Activated T-cell treated with anti-CD3 and anti-CD28 coated beads, Interleukin-2, amount 50 U/mL, for 1 hour (primary cell): ENCODE measurements at places on chromosomes 1 and 21.
A peak's percentile ranks its signal among the peaks of the same experiment; 100 is the strongest.

- no peak for DNase-seq
These were observed 6.3 kb upstream of the KYAT3 start for GRCh38 chr1:88998716-88999115.

- no peak for DNase-seq
These were observed 52.1 kb upstream of the ETV3 start for GRCh38 chr1:157189986-157190982.

DNA sequence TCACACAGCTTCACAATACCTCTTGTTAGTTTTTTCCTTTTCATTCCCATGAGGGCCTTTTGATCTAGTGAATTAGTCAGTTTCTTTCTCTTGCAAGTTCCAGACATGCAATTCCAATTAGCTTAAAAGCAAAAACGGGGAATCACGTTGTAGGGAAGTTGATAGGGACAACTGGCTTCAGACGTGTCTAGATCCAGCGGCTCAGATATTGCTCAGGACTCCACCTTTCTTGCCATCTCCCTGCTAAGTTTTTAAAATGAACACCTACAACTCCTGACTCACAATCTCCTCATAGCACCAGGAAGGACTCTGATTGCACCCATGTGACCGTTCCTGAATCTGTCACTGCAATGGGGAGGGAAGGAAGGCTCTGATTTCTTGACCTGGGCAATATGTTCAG, 63.8 kb upstream of the ARHGAP29 start:
- DNase-seq = no peak

- no peak for DNase-seq
These were observed 85.1 kb downstream of the PLPP3 start for GRCh38 chr1:56494306-56494705.

DNA sequence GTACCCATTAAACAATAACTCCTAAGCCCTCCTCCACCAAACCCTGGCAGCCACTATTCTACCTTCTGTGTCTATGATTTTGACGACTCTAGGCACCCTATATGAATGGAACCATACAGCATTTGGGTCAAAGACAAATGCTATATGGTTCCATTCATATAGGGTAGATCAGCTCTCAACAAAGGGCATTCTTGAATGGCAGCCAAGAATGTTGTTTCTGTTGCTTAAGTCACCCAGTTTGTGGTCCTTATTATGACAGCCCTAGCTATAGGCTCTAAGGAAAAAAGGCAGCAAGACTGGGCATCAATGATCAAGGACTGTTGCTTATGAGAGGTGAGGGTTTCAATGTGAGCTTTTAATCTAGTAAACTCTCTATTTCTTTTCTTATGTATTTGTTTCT, 4.7 kb upstream of the SLC5A9 start:
- DNase-seq = no peak

DNA sequence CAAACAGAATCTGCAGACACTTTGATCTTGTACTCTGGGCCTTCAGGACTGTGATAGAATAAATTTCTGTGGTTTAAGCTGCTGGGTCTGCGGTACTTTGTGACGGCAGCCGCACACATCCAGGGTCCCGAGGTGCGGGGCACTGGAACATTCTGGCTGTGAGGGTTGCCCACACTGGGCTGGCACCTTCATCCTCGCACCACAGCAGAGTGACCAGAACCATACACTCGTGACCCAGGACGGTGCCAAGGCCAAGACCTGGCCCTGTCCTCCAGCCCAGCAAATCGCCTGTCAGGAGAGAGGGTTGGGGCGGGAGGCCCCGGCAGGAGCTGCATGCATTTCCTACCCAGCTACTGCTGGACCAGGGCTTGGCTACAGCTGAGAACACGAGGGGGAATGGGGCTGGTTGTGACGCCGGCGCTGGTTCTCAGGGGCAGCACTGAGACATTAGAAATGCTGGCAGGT, 2.6 kb upstream of the FTCD start:
- DNase-seq = no peak

- no peak for DNase-seq
These were observed 438.1 kb downstream of the LMO4 start for GRCh38 chr1:87766737-87767136.

GRCh38 chr1:14728516-14728915, 130.0 kb downstream of the KAZN start:
- no peak for DNase-seq

DNA sequence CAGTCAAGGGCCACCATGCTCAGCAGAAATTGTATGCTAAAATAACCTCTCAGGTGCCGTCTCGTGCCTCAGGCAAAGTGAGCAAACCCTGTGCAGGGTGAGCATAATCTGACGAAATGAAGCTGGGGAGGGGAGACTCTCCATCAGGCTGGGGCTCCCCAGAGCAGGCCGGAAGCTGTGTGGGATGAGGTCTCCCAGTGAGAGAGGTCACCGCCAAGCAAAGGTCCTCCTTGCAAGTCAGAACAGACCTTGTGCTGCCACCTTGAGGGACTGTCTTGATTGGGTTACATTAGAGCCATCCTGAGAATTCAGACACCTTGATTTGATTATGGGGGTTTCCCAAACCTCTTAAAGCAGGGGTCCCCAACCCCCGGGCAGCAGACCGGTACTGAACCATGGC, 64.2 kb downstream of the ZNF684 start:
- no peak for DNase-seq

DNA sequence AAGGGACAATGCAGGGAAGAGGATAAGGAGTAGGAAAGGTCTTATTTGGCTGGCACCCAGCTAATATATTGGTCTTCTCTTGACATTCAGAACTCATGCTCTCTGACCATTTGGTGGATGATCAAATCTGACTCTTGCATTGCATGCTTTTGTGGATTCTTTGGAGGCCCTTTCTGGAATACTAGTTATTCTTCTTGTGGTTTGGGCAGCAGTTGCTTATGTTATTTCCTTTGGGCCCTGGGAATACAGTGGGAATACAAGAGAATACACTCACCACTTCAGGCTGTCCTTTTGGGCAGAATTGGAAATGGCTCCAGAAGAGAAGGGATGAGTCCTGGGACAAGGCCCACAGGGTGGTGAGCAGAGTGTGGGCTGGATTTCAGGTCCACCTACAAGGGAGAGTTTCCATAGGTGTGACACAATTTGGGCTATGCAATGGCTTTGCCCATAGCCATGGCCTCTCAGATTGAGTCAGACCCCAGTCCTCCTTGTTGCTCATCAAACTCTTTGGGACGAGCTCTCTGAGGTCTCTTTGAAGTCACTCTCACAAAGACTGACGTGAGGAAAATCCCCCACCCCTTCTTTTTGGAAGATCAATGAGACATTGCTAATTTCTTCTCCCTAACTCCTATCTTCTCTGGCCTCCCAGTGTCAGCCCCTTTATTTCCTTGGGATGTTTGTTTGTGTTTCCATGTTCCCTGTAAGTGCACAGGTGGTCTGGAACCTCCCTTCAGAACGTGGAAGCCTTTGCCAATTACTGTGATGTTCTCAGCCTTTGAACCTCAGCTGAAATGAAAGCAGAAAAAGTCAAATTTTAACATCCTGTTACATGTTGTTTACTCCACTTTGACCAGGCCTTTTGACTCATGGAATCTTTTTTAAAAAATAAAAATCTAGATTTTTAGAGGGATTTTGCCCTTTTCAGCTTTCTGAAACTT, 19.4 kb downstream of the HSD11B1 start:
- DNase-seq = no peak

- DNase-seq = no peak
These were observed 293.6 kb downstream of the HLX start for GRCh38 chr1:221172841-221173240.

DNA sequence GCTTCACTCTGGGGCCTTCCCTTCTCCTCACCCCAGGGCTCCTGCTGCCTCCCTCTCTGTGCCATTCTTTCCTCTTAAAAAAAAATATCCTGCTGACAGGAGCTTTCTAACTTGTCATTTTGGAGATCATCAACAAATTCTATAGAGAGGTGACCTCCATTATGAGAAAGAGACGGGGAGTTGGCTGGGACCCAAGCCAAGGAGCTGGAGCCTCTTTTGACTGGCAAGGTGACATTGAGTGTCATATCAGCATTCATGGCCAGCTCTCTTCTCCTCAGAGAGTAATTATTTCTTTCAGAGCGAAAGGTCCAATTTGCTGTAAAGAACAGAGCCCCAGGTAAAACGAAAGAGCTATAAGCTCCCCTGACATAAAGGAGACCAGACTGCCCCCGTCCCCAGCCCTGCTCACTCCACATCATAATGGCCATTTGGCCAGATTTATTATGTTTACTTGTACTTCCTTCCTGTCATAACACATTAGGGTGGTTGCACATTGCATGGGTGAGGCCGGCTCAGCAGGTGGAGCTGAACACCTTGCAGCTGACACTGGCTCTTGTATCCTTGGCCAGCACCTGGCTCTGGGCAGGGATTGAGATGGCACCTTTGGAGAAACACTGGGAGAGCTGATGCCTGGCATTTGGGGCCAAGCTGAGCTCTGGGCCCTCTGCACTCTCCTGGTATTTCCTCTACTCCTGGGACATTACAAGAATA, 404.0 kb upstream of the VAMP3 start:
- no peak for DNase-seq

DNA sequence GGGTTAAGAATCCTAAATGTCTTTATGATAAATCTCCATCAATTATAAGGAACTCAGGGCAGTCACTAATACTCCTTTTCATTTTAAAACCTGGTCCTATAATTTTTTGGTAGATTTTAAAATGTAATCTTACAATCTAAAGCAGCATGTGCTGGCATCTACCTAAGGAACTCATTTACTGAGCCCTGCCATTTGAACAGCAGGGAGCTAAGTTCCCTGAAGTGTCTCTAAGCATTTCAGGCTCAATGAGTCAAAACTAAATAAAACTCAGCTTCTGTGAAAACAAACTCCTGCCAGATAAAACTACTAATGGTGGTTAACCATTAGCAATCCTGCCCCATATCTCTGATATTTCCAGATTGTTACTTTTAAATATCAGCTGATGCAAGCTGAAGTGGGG, 1371.8 kb upstream of the PRMT6 start:
- DNase-seq = no peak

- no peak for DNase-seq
These were observed 5.5 kb downstream of the THBS3 start for GRCh38 chr1:155202198-155202597.

- DNase-seq = no peak
These were observed 615.4 kb downstream of the KIF26B start for GRCh38 chr1:245770156-245770555.

DNA sequence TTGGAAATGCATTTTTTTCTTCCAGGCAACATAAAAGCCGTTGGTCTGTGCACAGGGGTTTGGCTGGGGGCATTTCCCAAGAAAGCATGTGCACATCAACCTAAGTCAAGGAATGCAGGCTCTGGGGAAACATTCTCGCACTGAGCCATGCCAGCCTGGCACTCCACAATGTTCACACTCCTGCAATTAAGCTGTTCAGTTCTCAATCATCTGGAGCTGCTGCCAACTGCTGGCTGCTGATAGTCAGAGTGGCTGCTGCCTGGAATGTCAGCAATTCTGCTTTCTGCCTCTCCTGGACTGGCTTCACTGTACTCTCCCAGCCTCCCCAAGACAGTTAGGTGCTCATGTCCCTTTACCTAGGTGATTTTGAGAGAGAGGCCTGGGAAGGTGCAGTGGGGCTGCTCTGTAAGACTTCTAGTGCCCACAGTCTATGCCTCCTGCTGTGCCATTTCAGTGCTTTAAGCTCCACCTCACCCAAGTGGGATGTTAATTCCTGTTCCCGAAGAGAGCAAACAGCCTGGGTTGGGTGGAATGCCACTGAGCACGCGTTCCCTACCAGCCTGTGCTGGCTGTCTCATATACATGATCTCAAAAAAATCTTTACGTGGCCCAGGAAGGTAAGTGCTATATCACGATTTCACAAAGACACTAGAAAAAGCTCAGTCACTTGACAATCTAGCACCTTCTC, 131.7 kb downstream of the BRINP2 start:
- no peak for DNase-seq

- DNase-seq = no peak
These were observed 3.1 kb upstream of the S100A8 start for GRCh38 chr1:153393926-153394325.

GRCh38 chr1:115090186-115090490, 835 bp upstream of the TSPAN2 start:
- DNase-seq = no peak

DNA sequence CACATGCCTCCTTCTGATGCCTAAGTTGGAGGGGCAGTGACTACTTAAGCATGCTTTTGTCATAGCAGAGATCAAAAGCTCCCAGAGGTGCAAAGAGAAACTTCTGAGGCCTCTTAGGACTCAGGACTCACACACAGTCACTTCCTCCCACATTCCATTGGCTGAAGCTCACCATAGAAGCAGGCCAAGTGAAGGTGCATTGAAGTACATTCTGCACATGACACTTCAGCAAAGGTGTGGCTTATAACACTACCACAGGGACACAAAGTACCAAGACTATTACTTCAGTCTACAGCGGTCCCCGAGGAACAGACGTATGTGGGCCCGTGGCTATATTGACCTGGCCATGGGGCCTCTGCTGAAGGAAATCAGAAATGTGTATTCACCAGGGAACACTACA, 2.5 kb upstream of the POGK start:
- no peak for DNase-seq

DNA sequence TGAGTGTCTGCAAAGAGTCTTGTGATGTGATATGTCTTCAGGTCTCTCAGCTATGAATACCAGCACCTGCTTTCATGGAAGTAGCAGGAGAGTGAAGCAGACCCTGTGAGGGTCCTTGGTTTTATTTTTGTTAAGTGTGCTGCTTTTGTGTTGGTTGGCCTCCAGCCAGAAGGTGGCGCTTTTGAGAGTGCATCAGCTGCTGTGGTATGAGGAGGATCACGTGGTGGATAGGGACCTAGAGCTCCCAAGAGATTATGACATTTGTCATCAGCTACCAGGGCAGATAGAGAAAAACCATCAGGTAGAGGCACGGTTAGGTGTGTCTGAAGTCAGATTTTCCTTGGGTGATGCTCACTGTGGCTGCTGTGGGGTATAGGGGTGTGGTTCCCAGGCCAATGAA, 1232.1 kb downstream of the MRPL39 start:
- no peak for DNase-seq

- peak; percentile 83 for DNase-seq
These were observed 15.4 kb downstream of the LMNA start for GRCh38 chr1:156129687-156130577.

GRCh38 chr1:13763991-13764390, 64.0 kb downstream of the PRDM2 start:
- no peak for DNase-seq
